ENCODE measurements at places on chromosomes 2 and 18.
A peak's percentile ranks its signal among the peaks of the same experiment; 100 is the strongest.

GRCh38 chr2:45627911-45628310 lies 16.8 kb upstream of the SRBD1 start:
- no peak for DNase-seq

DNA sequence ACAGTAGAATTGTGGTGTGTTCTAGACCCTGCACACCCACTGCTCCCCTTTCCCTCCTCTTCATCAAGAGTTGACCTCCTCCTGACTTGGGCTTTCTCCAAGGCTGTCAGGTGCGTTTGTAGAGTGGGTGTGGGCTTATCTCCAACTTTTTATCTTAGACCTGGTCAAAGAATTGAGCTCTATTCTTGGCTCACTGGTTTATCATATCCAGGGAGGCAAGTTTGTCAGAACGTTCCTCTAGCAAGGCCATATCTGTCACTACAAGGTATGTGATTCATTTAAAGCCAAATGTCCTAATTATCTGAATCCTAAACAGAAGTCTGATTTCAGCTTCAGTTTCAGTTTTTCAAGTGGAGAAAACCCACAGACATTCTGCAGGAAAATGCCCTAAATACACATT lies 117.1 kb upstream of the MGAT5 start:
- DNase-seq, result peak; percentile 57

DNA sequence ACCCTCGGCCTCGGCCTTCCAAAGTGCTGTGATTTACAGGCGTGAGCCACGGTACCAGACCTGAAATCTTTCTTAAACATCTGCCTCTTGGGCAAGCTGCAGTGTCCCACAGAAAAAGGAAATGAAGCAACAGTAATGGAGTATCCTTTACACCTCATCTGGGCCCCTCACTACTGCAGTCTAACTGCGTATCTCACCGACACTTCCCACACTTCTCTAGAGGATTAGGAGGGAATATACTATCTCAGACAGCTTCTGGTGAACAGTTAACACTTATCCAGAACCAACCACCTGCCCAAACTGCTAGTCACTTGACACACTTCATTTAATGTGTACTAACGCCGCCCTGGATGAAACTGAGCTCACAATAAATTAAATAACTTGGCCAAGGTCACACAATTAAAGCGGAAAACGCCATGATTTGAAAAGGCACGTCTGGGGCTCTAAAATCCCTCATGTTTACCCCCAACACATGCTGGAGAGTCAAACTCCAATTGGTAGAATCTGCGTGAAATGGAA lies 993 bp downstream of the COX7A2L start:
- no peak for DNase-seq

GRCh38 chr2:189798312-189799029 lies 14.2 kb downstream of the PMS1 start:
- DNase-seq, result no peak

GRCh38 chr2:41719756-41720155 lies 328.1 kb upstream of the PKDCC start:
- DNase-seq, result no peak

DNA sequence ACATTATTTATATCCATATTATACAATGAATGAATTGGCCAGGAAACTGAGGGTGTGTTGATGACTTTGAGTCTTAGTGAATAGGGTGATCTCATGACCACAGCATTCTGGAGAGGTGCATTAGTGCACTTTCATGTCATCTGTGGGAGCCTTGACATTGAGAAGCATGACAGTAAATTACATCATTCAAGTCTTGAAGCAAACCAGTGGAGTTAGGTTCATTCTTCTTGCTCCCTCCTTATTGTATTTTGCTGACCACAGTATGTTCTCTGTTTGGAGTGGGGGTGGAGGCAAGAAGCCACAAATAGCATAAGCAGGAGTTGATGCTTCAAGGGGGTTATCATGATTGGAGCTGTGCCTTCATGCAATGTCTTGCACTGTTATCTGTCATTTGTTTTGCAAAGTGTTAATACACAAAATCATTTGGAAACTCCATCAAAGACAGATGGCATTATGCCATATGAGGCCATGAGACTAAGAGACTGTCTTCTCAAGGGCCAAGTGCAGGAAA lies 680.2 kb downstream of the NYAP2 start:
- DNase-seq, result no peak

GRCh38 chr2:108228006-108228405 lies 11.8 kb upstream of the SULT1C3 start:
- no peak for DNase-seq

DNA sequence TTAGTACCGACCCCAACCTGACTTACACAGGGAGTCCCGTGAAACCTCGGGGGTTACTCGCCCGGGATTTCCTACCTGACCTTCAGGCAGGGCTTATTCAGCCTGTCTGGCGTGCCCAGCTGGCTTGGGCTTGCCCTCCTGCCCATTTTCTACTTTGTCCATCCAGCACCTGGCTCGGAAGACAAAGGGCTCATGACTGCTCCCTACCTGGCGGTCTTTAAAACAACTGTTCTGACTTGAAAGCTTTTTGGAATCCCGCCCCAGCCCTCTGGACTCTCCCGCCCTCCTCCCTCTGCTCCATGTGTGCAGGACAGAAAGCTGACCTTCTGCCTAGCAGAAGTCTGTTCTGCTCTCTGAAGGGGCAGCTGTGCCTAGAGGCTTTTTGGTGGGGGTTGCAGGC lies 43.1 kb downstream of the ACKR3 start:
- DNase-seq, result no peak

DNA sequence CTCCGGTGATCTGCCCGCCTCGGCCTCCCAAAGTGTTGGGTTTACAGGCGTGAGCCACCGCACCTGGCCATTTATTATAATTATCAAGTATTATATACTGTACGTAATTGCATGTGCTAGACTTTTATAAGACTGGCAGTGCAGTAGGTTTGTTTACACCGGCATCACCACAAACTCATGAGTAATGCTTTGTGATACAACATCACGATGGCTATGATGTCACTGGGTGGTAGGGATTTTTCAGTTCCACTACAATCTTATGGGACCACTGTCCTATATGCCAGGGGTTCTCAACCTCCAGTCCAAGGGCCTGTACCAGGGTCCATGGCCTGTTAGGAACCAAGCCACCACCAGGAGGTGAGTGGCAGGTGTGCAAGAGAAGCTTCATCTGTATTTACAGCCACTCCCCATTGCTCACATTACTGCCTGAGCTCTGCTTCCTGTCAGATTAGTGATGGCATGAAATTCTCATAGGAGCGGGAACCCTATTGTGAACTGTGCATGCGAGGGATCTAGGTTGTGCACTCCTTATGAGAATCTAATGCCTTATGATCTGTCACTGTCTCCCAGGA lies 9.4 kb downstream of the SCYGR4 start:
- no peak for DNase-seq

GRCh38 chr18:35084494-35085449 lies 43.6 kb downstream of the MAPRE2 start:
- DNase-seq, result no peak

DNA sequence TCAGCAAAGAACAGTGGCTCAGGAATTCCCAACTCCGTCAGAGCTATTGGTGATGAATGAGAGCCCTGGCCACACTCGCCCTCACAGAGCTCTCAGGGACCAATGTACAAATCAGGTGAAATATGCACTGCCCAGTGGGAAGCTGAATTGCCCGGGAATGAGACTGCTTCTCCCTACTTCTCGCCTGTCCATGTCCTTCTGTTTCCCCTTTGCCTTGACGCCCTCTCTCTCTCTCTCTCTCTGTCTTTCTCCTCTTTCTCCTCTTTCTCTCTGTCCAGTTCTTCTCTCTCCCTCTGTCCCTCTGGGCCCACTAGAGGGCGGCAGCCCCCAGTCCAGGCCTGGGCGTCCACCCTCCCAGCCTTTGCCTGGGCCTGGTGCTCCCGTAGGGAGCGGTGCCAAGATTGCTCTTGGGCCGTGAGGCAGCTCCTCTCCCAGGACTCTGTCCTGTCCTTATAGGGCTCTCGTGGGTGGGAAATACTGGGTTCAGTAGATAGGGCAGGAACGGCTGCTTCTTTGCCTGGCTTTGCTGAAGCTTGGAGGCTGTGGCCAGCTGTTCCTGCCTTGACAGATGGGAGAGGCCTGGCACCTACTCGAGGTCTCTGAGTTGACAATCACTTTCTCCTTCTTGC lies 28.4 kb upstream of the PUM2 start:
- DNase-seq, result peak; percentile 84

GRCh38 chr2:46181789-46182530 lies 115.2 kb upstream of the EPAS1 start:
- DNase-seq, result no peak

- peak; percentile 69 for DNase-seq
These were observed 96.2 kb upstream of the ZNF532 start for GRCh38 chr18:58768293-58768974.

GRCh38 chr2:237669628-237670392 lies 42.4 kb downstream of the LRRFIP1 start:
- peak; percentile 72 for DNase-seq

DNA sequence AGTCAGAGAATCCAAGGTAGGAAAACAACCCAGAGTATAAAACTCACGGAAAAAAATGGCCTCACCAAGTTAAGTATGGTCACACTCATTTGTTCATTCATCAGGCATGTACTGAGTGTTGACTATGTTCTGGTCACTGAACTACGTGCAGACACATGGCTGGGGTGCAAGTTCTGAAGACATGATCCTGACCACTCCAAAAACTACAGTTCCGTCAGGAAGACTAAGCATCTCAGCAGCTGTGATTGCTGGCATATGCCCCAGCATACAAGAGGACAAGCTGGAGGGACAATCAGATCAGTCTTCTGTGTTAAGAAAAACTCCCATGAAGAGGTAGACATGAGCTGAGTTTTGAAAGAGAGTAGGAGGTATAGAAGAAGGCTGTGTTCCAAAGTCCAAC lies 72.8 kb downstream of the TCF4 start:
- no peak for DNase-seq

DNA sequence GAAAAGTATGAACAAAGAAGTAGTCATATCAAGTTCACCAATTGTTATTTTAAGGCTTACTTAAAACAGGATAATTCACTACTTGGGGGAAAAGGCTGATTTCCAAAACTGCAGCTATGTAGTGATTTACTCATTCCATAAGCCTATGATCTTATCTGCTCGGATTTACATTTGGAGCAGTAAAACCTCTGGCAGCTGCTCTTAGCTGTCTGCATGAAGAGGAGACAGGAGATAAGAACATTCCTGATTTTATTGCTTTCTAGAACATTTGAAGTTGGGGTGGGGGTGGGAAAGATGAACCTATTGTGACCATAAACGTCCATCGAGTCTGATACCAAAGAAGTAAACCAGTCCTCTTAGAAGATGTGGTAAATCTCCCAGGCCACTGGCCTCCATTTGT lies 120.9 kb downstream of the MMADHC start:
- DNase-seq, result no peak

- DNase-seq, result no peak
These were observed 27.7 kb upstream of the ALK start for GRCh38 chr2:29949042-29949441.

DNA sequence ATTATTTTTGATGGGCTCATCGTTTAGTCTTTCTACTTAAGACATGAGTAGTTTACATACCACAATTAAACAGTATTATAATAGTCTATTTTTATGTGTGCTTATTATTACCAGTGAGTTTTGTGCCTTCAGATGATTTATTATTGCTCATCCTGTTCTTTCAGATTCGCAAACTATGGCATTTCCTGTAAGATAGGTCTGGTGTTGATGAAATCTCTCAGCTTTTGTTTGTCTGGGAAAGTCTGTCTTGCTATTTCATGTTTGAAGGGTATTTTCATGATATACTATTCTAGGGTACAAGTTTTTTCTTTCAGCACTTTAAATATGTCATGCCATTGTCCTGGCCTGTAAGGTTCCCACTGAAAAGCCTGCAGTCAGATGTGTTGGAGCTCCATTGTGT lies 101.3 kb downstream of the DNAH7 start:
- DNase-seq, result no peak

DNA sequence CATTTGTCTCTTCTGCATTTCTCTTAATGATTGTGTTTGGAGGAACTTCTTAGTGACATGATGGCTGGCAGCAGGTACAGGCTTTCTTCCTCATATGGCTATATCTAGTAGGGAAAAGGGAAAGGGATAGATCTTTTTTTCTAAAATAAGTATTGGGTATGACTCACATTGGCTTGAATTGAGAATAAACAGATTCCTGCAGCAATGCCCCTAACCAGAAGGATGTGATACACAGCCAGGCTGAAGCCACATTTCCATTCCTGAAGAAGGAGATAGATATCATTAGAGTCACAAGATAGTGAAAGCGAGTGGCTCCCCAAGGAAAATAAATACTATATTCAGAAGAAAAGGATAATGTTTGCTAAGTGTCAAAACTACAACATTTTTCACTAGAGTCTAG lies 61.1 kb downstream of the VWC2L start:
- DNase-seq, result no peak

DNA sequence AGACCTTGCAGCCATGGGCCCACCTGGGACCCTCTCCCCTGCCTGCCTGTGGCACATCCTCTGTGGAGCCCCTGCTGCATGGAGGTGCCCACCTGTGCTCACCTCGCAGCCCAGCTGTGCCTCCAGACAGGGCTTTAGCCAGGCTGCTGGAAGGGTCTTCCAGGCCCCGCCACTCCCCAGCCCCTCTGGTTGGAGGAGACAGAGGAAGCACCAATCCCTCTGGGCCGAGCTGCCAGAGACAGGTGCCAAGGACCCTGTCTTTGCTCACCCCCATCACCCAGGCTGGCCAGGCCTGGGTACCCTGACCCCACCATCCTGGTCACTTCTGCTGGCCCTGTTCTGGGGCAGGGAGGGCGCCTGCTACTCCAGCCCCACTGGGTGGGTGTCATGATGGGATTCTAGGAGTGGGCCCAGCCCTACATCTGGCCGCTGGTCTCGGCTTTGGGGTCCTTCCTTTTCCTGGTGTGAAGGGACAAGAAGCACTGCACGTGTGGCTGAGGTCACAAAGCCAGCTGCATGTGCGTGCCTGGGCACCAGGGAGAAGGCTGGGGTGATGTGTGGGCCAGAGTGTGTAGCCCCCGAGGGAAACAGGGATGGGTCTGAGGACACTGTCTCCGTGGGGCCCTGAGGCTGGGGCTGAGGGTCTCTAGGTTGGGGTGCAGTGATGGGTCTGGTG lies 9.3 kb upstream of the NEU4 start:
- no peak for DNase-seq

- no peak for DNase-seq
These were observed 11.0 kb downstream of the FECH start for GRCh38 chr18:57575542-57575941.

GRCh38 chr18:22427822-22428549 lies 10.3 kb upstream of the CTAGE1 start:
- DNase-seq, result no peak

DNA sequence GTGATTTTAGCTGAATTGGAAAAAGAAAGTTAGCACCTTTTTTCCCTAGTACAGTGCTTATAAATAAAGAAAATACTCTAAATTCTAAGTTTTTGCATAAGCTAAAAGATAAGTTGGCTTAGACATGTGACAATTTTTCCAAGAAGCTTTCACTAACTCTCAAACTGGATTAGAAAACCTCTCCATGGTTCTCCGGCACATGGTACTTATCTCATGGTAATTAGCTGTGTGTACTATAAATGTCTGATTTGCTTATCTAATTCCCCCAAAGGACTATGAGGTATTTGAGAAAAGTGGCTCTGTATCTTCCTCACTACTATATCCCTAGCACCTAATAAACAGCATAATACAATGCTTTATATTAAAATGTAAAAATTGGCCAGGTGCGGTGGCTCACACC lies 71.1 kb downstream of the ROCK1 start:
- no peak for DNase-seq
